Brain pericyte (primary cell): ENCODE measurements at places on chromosomes 2 and 18.
A peak's percentile ranks its signal among the peaks of the same experiment; 100 is the strongest.

- no peak for DNase-seq
Observed at GRCh38 chr2:38441346-38441745, 64.3 kb upstream of the ATL2 start.

DNA sequence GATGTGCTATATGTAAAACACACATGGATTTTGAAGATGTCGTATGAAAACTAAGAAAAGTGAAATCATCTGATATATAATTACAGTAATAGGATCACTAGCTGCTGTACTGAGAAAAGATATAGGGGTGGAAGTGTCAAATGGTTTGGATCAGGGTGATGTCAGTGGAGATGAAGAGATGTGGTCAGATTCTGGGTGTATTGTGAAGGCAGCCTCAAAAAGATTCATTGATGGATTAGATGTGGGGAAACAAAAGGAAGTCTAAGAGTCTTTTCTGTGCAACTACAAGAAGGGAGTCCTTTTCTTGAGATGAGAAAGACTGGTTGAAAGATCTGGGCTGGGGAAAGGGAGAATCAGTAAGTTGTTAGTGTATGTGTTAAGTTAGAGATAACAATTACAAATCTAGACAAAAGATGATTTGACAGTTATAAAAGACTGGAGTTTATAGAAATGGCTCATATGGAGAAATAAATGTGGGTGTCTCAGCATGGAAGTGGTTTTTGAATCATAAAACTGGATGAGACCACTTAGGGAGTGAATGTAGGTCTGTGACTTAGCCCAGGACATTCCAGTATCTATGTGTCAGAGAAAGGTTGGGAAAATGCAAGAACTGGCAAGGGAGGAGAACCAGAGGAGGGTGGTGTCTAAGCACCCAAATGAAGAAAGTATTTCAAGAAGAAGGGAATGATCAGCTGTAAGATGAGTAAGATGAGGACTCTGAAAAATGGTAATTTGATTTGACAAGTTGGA is 347.4 kb downstream of the PARD3B start:
- DNase-seq, result no peak

GRCh38 chr2:229445019-229445418 is 173.9 kb upstream of the PID1 start:
- DNase-seq, result peak; percentile 97

DNA sequence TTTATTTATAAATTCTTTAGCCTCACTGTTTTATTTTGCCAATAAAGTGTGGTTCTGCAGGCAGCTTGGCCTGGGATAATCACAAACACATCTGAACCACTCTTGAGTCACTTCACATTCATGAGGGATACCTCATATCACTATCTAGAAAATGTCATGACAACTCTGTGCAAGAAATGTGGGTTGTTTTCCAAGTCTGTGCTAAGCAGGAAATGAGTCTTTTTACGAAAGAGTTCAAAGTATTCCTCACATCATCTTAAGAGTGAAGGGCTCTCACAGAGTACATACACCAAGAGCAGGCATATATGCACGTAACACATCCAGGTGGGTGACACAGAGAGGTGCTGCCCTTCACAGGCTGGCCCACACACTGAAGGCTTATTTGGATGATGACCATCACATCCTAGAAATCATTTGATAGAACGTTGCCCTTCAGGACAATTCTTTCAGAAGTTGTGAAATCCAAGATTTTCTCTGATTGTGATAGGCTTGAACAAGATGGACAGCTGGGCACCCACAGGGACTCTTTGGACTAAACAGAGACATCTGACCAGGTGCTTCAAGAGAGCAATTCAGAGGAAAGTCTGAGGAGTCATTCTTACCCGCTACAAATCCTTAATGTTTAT is 811.1 kb upstream of the LRATD1 start:
- DNase-seq, result no peak

DNA sequence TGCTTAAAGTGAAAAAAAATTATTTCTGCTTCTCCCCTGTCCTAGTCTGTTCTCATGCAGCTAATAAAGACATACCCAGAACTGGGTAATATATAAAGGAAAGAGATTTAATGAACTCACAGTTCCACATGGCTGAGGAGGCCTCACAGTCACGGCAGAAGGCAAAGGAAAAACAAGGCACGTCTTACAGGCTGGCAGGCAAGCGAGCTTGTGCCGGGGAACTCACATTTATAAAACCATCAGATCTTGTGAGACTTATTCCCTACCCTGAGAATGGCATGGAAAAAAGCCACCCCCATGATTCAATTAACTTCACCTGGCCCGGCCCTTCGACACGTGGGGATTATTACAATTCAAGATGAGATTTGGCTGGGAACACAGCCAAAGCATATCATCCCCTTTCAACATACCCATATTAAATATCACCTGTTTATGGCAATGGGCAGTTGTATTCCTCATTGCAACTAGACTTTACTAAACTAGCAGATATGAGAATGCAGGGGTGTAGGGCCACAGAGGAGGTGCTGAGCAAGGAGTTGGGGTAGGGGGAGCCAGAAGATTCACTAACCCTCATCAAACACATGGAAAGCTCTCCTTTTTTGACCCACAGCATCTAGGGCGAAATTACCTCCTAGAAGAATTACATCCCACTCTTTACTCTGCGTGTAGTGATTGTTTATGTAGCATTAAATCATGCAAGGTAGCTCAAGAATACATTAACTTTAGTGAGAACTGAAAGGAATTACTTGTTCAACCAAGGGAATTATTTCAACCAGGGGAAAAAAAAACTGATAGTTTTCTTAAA is 183.3 kb upstream of the DOK6 start:
- no peak for DNase-seq

DNA sequence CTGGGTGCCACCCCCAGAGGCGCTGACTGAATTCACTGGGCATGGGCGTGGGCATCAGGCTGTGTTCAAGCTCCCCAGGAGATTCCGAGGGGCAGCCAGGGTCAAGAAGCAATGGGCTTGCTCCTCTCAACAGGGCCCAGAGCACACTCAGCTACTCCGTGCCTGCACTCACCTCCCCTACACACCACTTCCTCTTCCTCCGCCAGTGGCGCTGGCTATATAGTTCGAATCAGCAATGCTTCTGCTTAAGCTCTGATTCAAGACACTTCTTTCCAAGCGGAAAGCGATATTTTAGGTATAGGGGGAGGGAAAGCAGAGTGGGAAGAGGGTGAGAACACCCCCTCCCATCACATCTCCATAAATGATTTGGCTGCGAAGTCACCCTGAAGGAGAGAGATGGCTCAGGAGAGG is 42.1 kb downstream of the CRACDL start:
- no peak for DNase-seq

DNA sequence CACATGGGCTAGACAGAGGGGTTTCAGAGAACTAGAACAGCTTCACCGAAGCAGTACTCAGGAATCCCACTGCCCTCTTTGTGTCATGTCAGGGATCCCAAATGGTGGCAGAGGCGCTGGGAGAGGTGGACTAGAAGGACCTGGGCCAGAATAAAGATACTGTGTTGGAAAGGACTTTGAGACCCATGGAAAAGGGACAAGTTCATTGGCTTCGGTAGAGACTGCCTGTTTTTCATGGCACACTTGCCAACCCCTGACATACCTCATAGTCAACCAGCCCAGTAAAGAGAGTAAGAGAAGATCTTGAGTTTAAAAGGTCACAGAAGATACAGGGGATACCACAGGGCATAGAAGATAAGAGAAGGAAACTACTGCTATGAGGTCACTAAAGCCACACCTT is 381.0 kb downstream of the RIT2 start:
- no peak for DNase-seq

- no peak for DNase-seq
Observed at GRCh38 chr2:79980816-79981215, 323.7 kb downstream of the LRRTM1 start.

DNA sequence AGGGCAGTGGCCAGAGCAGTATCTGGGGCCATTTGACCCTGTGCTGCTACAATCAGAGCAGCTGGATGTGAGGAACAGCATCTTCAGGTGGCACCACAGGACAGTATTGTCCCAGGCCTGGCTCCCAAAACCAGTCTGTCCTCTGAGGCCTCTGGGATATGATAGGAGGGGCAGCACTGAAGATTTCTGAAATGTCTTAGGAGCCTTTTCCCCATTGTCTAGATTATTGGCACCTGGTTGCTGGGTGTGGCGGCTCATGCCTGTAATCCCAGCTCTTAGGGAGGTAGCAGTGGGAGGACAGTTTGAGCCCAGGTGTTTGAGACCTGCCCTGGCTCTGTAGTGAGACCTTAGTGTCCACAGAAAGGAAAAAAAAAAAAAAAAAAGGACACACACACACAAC is 270.6 kb upstream of the FBXO11 start:
- DNase-seq, result no peak

- DNase-seq, result no peak
Observed at GRCh38 chr2:146295080-146295670, 1549.7 kb upstream of the ACVR2A start.

GRCh38 chr2:107569496-107569895 is 257.2 kb upstream of the RGPD4 start:
- no peak for DNase-seq
